ENCODE measurements at places on chromosomes 5 and 9.

- no peak for DNase-seq
These were observed 793.1 kb downstream of the CDH9 start for GRCh38 chr5:26245321-26245720.

GRCh38 chr9:110058304-110058953 is 149.5 kb downstream of the C9orf152 start:
- DNase-seq = peak; percentile 56

DNA sequence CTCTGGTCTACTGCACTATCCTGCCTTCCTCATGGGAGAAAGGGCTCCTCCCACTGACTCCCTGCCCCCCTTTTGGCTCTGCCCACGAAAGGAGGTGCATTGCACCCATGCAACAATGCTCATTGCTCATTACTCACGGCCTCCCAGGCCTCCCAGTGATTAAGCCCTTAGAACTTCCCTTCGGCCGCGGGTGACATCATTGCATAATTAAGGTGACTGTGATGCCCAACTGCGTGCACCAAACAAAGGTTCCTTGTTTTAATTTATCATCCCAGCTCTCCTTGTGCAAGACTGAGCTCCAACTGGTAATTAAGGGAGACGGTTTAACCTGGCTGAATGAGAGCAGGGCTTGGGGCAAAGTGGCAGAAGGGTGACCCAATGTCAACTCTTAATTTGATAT is 180.4 kb downstream of the GAS1 start:
- no peak for DNase-seq

- no peak for DNase-seq
These were observed 132.3 kb downstream of the ZNF608 start for GRCh38 chr5:124614105-124614504.

All from stimulated activated CD4-positive, alpha-beta T cell treated with anti-CD3 and anti-CD28 coated beads, Interleukin-15, amount 100 ng/mL, for 24 hours (primary cell).